Activated CD8-positive, alpha-beta memory T cell treated with anti-CD3 and anti-CD28 coated beads, Interleukin-2, amount 50 U/mL, for 48 hours (primary cell): ENCODE measurements at places on chromosomes 13 and 19.

DNA sequence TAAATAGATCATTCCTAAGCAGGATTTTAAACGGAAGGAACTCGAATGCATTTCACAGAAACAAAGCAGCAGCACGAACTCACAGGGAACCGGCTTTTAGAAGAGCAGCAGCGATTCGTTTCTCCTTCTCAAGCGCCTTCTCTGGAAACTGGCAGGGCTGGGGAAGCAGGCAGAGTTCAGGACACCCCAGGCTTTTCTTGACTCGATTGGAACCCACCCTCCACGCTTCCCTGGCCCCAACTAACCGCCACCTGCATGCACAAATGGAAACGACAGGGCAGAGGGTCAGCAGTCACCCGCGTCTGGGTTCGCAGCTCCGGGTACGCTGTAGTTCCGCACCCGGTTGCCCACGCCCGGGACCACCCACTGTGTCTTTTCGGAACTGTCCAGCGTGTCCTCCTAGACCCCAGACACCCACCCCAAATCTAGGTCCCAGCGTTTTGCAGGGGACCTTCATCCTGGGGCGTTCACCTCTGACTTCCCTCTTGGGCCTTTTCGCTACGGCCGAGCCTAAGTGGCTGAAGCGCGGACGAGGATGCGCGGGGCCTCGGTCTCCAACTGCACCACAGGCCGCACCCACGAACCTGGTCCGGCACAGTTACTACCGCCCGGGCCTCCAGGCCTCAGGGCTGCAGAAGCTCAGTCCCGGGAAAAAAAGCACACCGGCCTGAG lies 500 bp downstream of the ZFP30 start:
- peak; percentile 71 for DNase-seq

GRCh38 chr13:24292481-24292880 lies 16.9 kb upstream of the C1QTNF9 start:
- DNase-seq = no peak

GRCh38 chr13:25848812-25849745 lies 202.7 kb downstream of the SHISA2 start:
- no peak for DNase-seq

GRCh38 chr19:47111006-47111621 lies 2.5 kb downstream of the ZC3H4 start:
- DNase-seq = peak; percentile 81

DNA sequence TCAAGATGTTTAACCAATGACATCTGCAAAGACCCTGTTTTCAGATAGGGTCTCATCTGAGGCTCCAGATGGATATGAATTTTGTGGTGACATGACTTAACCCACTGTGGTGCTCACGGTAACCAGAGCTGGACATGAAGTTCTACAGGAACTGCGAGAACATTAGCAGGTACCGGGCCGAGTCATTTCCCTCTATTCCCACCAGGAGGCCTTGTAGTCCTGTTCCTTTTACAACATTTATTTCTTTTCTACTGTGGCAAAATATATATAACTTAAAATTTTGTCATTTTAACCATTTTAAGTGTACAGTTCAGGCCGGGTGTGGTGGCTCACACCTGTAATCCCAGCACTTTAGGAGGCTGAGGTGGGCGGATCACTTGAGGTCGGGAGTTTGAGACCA lies 7.6 kb upstream of the TSPAN16 start:
- DNase-seq = no peak

DNA sequence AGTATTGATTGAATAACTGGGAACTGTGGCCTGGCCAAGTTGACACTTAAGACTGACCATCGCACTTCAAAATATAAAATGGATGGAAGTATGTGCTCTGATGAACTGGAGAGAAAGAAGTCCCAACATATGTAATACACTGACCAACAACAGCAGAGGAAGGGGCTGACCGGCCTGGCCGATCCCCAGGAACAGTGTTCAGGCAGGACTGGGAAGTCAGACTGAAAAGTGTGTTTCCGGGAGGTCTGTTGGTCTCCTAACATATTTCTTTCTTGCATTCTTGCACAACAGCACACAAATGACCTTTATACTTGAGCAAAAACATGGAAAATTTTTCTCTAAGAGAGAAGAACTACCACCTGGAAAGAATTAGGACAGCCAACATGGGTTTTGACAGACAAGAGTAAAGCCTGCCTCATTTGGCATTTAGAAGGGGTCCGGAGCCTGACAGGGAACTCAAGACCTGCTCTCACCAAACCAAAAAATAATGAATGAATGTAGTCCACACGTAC lies 297.8 kb downstream of the OXGR1 start:
- DNase-seq = no peak

GRCh38 chr13:49533591-49534269 lies 38.0 kb downstream of the PHF11 start:
- DNase-seq = no peak

DNA sequence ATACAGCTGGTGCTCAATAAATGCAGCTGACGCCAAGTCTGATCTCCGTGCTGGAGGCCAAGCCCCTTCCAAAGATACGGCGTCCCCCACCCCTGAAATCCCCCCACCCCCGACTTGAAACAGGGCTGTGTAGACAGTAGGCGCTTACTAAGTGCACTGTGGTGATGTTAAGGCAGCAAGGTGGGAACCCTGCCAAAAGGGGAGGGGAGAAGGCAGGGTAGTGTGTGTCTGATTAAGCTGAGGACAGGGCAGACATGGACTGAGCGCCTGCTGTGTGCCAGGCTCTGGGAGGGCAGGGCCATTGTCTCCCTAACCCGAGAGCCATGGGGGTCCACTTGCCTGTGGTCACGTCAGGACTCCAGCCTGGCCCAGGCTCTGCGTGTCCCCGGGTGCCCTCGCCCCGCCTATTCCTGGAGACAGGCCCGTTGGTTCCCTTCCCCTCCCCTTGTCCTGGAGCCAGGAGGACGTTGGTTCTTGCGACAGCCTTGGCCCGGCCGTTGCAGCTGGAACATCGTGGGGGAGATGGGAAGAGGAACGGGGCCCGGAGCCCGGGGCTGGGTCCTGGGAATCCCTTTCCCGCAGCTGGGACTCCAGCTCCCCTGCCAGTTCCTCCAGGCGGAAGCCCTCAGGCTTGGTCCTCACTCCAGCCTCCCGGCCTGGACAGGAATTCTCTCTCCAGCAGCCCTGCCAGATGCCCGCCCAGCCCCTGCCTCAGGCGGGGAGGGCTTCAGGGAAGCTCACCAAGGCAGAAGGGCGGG lies 1.7 kb upstream of the ELANE start:
- DNase-seq = no peak

GRCh38 chr13:108263621-108264355 lies 5.7 kb upstream of the TNFSF13B start:
- DNase-seq = no peak

DNA sequence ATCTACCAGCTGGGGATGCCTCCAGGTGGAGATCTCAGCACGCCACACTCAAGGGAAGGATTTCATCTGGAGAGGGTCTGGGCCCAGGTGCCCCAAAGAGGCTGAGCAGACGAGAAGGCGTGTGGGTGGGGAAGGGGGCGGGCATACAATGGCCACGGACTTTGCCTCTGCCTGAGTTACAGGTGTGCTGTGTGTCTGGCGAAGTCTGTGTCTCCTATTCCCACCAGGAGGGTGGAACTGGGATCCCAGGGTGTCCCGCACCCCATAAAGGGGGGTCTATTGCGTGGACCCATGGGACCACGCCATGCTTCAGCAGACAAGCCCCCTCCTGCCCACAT lies 3.6 kb downstream of the TLE2 start:
- no peak for DNase-seq

DNA sequence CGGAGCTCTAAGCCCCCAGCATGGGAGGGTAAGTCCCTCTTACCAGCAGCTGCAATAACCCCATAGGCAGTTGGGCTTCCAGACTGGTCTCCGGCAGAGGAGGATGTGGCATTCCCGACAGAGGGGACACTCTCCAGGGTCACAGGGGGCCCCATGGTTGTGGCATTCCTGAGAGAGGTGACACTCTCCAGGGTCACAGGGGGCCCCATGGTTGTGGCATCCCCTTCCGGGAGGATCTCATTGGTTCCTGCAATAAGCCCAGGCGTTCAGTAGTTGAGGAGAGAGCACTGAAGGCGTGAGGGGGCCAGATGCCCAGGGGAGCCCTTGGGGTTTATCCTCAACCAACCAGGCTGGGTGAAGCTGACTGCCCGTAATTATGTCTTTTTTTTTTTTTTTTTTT lies 5.4 kb downstream of the CD320 start:
- no peak for DNase-seq

DNA sequence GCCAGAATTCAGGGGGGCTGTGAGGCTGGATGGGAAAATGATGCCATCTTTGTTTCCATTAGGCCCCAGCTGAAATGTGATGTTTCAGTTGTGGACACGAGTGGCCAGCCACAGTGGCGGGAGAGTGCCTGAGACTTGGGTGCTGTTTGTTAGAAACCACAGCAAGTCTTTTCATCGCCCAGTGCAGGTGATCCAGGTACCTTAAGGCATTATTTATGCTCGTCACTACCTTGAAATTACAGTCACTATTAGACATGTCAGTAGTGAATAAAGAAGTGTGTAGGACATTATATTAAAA lies 82.5 kb upstream of the TM9SF2 start:
- peak; percentile 55 for DNase-seq

GRCh38 chr19:50427997-50428425 lies 4.7 kb upstream of the MYBPC2 start:
- no peak for DNase-seq

- DNase-seq = no peak
Measured at GRCh38 chr19:6818246-6818645, 45.7 kb downstream of the VAV1 start.

DNA sequence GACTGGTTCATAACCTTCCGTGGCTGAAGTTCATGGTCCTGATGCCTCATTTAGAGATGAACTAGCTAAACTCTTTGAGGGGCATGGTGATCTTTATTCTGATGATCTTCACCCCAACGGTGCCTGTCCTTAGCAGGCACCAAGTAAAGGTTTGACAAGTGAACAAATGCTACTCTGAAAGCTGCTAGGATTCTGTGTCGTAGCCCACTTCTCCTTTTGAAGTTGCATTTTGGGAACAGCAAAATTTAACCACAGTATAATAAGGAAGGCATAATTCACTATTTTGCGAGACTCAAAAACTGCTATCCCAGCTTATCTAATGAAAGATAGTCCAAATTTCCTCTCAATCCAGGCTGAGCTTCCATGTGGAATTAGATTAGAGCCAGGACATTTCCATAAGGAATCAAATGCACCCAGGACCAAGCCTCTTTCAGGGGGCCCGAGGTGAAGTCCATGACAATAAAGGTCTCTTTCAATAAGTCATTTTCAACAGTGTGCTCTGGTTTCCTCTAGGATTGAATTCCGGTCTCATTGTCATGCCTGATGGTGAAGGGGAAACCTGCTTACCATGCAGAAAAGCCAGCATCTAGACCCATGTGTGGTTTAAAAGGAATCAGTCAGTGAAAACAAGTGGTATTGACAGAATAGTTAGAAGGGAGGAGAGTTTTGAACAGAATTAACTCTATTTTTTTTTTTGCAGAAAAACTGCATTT lies 23.1 kb downstream of the SIAH3 start:
- DNase-seq = no peak
